ENCODE measurements at places on chromosomes 3 and 15.
A peak's percentile ranks its signal among the peaks of the same experiment; 100 is the strongest.

GRCh38 chr3:186520957-186521842 is 23.0 kb downstream of the CRYGS start:
- DNase-seq, result no peak

DNA sequence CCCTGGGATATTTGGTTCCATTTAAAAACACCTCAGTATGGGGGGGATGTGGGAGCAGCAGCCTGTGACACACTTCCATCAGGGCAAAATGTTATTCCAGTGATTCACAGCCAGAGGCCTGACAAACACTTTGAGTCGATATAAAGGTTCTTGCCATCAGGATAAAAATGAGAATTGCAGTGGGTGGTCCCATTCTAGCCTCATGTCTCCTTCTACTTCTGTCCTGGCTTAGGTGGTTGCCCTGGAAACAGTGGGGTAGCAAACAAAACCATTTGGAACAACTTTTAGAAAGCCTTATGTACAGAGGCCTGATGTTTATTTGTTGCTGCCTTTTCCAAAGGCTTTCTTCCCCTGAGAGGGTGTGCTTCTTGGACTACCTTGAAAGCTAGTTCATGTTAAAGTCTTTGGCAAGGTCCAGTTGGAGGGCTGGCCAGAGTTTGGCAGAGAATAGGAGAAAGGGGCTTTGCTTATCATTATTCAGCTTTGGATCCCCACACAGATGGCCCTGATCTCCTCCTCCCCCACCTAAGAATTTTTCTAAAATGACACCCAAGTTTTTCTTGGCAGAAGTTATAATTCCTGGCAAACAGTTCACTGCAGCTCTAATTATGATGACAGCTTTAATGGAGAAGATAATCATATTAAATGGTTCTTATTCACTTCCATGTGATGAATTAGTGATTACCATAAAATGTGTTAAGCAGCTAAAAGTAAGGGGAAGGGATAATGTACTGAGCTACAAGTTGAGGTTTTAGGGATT is 84.2 kb upstream of the ZNF280D start:
- peak; percentile 28 for DNase-seq

DNA sequence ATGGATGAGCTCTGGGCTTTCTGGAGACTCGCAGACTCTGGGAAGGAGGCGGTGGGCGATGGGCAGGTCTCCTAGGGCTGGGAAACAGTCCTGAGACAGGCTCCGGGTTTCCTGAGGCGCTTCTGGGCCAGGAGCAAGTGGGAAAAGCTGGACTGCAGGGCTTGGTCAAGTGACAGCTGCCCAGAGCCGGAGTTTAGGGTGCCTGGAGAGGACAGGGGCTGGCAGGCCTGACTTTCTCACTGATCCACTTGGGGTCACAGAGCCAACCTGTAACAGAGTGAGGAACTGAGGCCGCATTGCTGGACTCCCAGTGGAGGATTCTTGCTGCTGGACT is 107.9 kb downstream of the APBA2 start:
- DNase-seq, result no peak

GRCh38 chr15:101489237-101489598 is 289 bp downstream of the PCSK6 start:
- peak; percentile 78 for DNase-seq

DNA sequence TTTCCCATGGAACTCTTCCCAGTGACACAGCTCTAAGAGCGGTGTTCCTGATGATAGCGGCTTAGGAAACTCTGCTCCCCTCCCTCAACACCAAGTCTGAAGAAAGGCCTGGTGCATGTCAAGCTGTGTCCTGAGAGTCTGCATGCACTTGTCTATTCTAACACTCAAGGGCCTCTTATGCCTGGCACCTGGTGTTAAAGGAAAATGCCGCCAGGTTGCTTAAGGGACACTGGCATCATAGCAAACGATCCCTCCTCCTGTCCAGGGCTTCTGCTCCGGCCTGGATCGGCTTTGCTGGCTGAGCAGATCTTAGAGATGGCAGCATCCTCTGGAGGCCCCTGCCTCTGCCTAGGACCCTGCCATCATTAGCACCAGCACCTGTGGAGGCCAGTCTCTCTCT is 121.7 kb downstream of the MEGF11 start:
- DNase-seq, result no peak

DNA sequence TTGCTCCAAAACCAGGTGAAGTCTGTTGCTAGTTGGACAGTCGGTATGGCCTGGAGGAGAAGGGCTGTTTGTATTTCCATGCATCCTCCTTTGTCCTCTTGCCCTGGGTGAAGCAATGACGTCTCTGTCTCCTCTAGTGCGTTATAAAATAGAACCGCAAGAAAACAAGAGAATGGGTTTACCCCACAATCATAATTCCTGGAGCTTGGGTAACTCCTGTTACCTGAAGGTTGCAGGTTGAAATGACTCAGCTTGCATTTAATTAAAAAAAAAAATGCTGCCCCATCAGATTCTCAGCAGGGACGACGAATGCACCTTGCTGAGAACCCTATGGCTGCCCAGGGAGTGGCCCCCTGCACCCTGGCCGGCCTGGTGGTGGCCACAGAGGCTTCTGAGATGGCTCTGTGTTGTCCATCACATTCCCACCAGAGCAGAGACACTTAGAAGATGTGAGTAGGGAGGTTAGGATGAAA is 228.2 kb upstream of the BHLHE40 start:
- DNase-seq, result no peak

DNA sequence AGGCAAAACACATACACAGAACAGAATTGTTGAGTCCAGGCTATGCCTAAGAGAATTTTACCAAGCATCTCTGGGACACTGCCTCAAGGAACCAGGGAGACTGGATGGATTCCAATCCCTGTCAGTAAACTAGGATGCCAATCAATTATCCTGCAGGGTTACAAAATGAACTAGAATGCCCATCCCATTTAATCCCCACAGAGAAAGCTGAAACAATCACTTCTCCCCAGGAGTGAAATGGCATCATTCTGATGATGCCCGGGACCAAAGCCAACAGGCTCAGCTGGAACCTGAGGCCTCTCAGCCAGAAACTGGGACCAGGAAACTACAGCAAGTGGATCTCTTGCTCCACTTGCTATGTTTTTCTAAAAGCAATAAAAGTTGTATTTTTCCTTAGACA is 130.0 kb upstream of the TJP1 start:
- no peak for DNase-seq

DNA sequence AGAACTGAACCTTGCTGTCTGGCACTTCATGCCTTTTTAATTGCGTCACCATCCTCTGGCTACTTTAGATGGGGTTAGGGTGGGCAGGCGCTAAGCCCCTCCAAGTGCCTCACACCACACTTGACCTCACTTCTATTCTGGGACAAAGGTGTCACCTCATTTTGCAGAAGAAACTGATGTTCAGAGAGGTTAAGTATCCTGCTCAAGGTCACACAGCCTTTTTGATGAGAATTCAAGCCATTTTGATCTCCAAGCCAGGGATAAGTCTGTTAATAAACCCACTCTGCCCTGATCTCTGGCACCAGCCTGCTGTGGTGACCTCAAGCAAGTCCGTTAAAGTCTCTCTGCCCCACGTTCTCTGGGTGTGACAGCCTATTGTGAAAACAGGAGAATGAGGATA is 58.8 kb upstream of the PRR23C start:
- no peak for DNase-seq

Measured in LoVo (cell line).